NCI-H187 (cell line): ENCODE measurements at places on chromosomes 4 and X.

DNA sequence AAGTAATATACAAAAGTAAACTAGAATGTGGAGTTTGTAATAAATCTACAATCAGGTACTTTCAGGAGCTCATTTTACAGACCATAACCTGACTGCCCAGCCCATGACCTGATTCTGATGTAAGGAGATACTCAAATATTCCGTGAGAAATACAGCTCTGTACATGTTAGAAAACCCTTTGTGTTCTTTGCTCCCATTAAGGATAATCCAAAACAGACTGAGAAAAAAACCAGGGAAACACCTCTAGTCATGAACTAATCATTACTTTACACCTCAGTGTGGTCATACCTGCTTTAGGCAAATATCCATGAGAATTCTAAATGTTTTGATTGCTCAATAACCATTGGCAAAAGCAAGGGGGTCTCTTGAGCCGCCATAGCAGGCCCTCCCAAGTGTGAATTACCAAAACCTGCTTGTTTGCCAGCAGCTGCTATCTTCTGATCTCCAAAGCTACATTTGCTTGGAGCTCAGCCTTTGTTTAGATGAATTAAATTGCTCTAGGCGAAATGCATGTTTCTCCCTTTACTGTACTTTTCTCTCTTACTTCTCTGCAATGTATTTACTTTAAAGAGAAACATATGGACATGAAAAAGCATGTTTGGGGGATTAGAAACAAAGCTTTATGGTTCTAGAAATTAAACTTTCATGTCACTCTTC is 79.1 kb downstream of the ANKRD50 start:
- DNase-seq = no peak

DNA sequence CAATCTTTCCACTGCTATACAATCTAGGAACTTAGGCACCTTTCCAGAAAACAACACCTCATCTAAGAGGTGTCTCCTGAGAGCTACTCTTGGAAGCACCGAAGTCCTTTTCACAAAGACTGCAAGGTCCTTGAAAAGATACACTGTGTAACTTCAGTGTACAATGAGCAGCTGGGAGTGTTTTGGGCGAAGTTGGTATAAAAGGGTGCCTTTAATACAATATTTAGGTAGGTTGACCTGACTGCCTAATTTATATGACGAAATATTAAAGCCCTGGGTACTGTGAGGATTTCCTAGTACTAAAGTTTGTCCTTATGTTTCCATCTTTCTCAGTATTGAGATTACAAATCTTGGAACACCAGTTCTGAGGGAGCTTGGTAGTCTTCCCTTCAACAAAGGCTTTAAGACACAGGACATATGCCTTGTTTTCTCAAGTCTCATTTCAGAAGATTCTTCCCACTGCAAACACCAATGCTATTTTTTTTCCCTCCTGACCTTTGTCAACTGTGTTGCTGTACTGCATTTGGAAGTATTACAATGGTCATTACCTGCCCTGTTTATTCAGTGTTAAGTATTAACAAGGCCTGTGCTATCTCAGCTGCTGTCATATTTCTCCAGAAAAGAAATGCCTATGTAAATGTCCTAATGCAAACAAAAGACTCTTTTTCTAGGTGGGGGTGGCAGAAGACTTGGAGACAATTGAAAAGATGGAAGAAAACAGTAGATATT is 134.2 kb downstream of the MAML3 start:
- DNase-seq = no peak

DNA sequence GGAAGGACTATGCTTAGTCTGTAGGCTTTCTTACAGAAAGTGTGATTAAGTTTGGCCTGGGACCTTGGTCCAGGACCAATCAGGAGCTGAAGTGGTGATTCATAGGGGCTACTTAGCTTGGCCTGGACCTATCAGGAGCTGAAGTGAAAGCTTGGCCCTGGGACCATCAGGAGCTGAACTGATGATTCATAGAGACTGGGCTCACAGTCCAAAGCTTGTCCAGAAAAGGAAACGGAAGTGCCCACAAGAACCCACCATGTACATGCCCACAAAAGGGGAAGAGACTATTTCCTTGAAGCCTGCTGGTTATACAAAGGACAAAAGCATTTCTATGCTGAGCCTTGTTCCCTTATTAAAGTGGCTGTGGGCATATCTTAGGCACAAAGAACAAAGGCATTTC is 12.6 kb downstream of the TENT5D start:
- DNase-seq = no peak

DNA sequence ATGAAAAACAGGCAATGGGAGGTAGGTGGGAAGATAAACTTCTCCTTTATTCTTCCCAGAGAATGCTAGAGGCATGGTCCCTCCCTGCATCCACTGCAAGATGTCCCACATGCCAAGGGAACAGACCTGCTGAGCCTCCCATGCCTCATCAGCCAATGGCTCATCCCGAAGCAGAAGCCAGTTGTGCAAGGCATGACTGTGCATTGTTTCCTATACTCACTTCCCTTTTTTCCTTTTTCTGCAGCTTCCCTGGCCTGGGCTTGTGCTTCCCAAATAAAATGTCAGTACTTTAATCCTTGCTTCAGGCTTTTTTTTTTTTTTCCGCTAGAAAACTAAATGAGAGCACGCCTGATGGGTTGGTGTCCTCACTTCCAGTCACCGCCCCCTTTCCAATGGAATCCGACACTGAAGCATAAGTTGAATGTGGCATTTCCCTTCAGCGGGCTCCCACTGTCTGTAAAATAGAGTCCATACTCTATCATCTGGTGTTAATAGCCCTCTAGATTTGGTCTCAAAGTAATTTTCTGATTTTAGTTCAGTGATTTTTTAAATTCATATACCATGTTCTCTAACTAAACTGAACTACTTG is 239.0 kb upstream of the JADE1 start:
- no peak for DNase-seq

- DNase-seq = no peak
Observed at GRCh38 chr4:110869862-110870572, 247.1 kb upstream of the PITX2 start.
